ENCODE measurements at places on chromosomes 7 and 10.
A peak's percentile ranks its signal among the peaks of the same experiment; 100 is the strongest.

DNA sequence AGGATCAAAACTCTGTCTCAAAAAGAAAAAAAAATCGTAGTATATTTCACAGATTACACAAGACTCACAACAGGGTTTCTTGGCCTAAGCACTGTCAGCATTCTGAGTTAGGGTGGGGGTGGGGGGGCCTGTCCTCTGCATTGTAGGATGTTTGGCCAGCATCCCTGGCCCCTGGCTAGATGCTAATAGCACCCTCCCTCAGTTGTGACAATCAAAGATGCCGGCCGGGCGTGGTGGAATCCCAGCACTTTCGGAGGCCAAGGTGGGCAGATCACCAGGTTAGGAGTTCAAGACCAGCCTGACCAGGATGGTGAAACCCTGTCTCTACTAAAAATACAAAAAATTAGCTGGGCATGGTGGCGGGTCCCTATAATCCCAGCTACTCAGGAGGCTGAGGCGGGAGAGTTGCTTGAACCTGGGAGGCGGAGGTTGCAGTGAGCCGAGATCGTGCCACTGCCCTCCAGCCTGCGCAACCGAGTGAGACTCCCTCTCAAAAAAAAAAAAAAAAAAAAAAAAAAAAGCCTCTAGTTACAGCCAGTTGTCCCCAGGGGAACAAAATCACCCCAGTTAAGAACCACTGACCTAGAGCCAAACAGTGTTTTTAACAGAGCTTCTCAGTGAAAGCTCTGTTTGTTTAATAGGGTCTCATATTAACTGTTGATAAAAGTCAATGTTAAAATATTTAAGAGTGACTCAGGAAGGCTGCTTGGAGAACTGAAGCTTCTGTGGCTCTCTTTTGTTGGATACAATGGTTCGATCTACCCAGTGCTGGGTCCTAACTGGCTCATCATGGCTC lies 161.0 kb upstream of the FAM171A1 start:
- H3K36me3 ChIP-seq, result no peaks in the 10 kb centered on the region
- peaks cover 2% of the 10 kb centered on the region for H3K27me3 ChIP-seq
- no peak overlapping the region for H3K4me3 ChIP-seq

DNA sequence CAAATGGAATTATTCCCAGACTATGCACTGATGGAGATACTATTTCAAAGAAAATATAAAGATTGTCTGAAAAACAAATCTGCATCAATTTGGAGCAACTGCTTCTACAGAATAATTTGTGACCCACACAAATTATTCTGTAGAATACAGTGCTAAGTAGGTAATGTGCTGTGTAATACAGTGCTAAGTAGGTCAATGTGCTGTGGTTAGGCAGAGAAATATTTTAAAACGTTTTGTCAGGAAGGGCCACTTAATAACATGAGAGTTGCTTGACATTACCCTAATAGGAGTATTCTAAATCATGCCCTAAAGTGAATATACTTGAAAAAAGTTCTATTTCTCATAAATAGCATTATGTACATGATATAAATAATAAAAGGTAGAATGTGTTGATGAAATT lies 116.5 kb upstream of the KCND2 start:
- H3K27ac ChIP-seq, result no peak overlapping the region
- no peaks in the 10 kb centered on the region for H3K4me1 ChIP-seq
- H3K4me3 ChIP-seq, result no peak overlapping the region
- no peaks in the 10 kb centered on the region for H3K36me3 ChIP-seq

DNA sequence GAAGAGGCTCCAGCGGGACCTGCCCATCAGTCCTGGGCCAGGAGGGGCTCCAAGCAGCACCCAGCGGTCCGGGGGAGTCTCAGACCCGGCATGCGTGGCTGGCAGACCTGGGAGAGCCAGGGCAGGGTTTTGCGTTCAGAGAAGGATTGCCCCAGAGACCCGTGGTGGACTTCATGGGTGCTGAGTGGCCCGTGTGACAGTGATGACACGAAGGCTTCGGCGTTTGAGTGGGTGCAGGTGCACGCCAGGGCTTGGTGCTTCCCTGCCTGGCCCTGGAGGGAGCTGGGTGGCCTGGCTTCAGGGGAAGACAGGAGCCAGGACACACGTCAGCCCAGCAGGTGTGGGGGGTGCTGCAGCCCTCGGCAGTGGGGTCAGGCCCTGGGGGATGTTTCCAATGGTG lies 13.9 kb downstream of the ORAI2 start:
- no peak overlapping the region for H3K27ac ChIP-seq
- H3K27me3 ChIP-seq, result no peaks in the 10 kb centered on the region
- no peak overlapping the region for H3K4me3 ChIP-seq
- peaks cover 16% of the 10 kb centered on the region for H3K36me3 ChIP-seq
- DNase-seq, result no peak

GRCh38 chr7:134329614-134330346 lies 13.1 kb upstream of the SLC35B4 start:
- H3K4me3 ChIP-seq, result no peak overlapping the region
- H3K4me1 ChIP-seq, result no peaks in the 10 kb centered on the region
- H3K27ac ChIP-seq, result no peak overlapping the region
- DNase-seq, result no peak
- H3K36me3 ChIP-seq, result no peaks in the 10 kb centered on the region

DNA sequence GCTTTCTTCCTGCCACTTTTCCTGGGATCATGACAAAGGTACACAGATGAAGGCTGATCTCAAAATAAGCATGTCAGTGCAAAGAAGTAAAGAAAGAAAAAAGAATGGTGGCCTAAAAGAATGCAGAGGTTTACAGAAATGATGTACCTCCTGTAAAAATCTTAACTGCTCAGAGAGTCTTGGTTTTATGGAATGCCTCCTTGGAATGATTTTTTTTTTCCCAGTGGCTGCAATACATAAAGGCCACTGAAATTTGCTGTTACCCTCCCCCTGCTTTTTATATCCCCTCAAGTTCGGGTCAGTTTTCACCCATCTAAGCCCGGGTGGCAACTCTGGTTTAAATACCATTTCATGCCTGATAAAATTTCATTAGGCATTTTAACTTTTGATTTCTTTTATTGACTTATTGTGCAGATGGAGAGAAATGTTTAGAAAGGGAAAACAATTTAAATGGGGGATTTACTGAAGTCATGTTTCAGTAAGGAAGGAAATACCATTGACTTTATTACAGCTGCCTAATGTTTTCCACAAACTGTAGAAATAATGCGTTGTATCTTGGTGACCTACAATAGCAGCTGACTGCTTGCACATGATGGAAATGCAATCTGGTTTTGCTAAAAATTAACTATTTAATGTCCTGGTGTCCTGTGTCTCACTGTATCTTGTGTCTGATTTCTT lies 102.5 kb downstream of the SAMD9 start:
- H3K36me3 ChIP-seq, result no peaks in the 10 kb centered on the region
- DNase-seq, result no peak
- no peak overlapping the region for H3K27ac ChIP-seq
- no peaks in the 10 kb centered on the region for H3K4me1 ChIP-seq
- H3K4me3 ChIP-seq, result no peak overlapping the region

GRCh38 chr10:60358282-60358681 lies 31.4 kb downstream of the ANK3 start:
- H3K27ac ChIP-seq, result no peak overlapping the region
- no peak overlapping the region for H3K4me3 ChIP-seq
- H3K36me3 ChIP-seq, result no peaks in the 10 kb centered on the region
- DNase-seq, result no peak
- H3K27me3 ChIP-seq, result no peaks in the 10 kb centered on the region

- no peak overlapping the region for H3K27ac ChIP-seq
- peaks cover 6% of the 10 kb centered on the region for H3K27me3 ChIP-seq
- H3K4me3 ChIP-seq, result no peak overlapping the region
- H3K4me1 ChIP-seq, result no peaks in the 10 kb centered on the region
- DNase-seq, result no peak
Measured at GRCh38 chr10:77533146-77533886, 104.3 kb downstream of the KCNMA1 start.

- DNase-seq, result no peak
- no peak overlapping the region for H3K27ac ChIP-seq
- no peaks in the 10 kb centered on the region for H3K4me1 ChIP-seq
- H3K36me3 ChIP-seq, result no peaks in the 10 kb centered on the region
- no peaks in the 10 kb centered on the region for H3K27me3 ChIP-seq
Measured at GRCh38 chr10:63355682-63356081, 110.1 kb downstream of the JMJD1C start.

DNA sequence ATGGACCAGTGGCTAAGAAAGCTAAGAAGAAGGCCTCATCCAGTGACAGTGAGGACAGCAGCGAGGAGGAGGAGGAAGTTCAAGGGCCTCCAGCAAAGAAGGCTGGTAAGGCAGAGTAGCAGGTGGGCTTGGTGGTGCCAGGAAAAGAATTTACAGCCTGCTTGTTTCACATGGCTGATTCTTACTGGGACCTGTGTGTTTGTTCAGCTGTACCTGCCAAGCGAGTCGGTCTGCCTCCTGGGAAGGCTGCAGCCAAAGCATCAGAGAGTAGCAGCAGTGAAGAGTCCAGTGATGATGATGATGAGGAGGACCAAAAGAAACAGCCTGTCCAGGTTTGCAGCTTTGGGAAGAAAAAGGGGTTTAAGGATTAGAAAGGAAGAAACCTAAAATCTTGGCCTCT lies 5.0 kb downstream of the NOLC1 start:
- H3K4me3 ChIP-seq, result no peak overlapping the region
- H3K4me1 ChIP-seq, result peaks cover 34% of the 10 kb centered on the region
- peaks cover 84% of the 10 kb centered on the region for H3K36me3 ChIP-seq
- no peaks in the 10 kb centered on the region for H3K27me3 ChIP-seq
- DNase-seq, result no peak

GRCh38 chr10:19119191-19119590 lies 70.6 kb downstream of the MALRD1 start:
- no peak for DNase-seq
- no peak overlapping the region for H3K27ac ChIP-seq
- no peaks in the 10 kb centered on the region for H3K36me3 ChIP-seq
- H3K4me3 ChIP-seq, result no peak overlapping the region
- no peaks in the 10 kb centered on the region for H3K27me3 ChIP-seq

DNA sequence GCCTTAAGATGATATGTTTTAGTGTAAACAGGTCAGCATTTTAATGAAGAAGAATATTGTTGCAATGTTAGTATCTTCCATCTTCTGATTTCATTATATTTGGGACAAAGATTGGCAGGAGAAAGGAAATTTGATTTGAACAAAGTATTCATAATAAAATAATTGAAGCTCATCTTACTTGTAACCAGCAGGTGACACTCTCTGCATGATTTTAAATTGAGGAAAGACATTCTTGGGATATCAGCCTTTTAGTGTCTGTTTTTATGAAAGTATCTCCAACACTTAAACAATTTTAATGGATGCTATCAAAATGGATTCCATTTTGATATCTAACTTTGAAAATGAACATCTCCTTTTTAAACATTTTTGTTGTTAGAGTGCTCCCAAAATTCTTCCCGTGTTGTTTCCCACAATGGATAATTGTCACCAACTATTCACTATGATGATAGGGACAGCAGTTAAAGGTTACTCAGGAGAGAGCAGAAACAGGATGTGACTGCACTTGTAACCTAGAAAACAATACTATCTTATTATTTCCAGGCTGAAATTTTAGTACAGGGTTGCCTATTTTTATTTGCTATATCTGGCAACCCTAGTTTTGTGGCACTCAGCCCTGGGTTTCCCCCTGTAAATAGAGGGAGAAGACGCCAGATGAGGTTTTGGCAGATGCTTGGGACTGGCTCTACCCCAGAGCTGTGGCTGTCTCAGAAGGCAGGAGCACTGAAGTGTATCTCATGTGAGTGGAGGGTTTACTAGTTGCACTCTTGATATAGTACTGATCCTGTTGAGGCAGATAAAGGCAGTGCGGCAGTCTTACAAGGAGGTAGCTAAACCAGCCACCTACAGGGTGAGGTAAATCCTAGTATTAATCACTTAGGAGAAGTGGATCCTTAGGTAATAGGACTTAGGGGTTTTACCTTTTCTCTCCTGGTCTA lies 31.0 kb upstream of the ABCB4 start:
- H3K4me3 ChIP-seq, result no peak overlapping the region
- no peaks in the 10 kb centered on the region for H3K36me3 ChIP-seq
- DNase-seq, result no peak
- no peaks in the 10 kb centered on the region for H3K27me3 ChIP-seq

DNA sequence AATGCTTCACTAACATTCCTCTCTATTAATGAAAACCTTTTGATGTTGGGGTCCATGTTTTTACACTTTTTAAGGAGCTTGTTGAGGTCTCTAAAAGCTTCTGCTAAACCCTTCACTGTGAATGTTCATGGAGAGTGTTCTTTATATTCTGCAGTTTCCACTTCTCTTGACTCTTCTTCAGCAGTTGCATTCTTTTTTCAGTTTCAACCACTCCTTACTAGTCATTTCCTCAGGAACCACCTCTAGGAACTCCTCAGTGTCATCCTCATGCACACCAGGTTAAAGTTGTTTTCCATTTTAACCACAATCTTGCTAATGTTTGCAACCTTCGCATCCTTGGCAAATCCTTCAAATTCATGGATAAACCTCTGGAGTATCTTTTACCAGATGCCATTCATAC lies 821.6 kb downstream of the ANKRD7 start:
- H3K4me1 ChIP-seq, result no peaks in the 10 kb centered on the region
- H3K27ac ChIP-seq, result no peak overlapping the region
- no peak overlapping the region for H3K4me3 ChIP-seq
- no peak for DNase-seq
- no peaks in the 10 kb centered on the region for H3K27me3 ChIP-seq

DNA sequence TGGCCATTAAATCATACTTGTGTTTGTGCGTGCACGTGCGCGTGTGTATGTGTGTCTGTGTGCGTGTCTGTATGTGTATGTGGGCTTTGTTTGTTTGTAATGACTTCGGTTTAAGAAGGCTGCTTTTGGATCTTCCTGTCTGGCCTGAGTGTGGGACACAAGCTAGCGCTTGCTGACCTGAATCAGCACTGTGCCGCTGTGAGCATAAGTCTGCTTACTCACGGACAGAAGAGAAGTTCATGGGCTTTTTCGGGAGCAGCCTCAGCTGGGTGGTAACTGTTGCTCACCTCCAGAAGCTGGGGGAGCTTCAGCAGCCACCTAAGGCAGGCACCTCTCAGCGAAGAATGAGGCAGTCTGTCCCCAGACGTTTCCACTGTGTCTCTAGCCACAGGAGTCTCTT lies 56.1 kb upstream of the TRUB1 start:
- no peaks in the 10 kb centered on the region for H3K36me3 ChIP-seq
- H3K27ac ChIP-seq, result no peak overlapping the region
- no peak for DNase-seq
- no peak overlapping the region for H3K4me3 ChIP-seq
- no peaks in the 10 kb centered on the region for H3K27me3 ChIP-seq
- peaks cover 7% of the 10 kb centered on the region for H3K4me1 ChIP-seq

DNA sequence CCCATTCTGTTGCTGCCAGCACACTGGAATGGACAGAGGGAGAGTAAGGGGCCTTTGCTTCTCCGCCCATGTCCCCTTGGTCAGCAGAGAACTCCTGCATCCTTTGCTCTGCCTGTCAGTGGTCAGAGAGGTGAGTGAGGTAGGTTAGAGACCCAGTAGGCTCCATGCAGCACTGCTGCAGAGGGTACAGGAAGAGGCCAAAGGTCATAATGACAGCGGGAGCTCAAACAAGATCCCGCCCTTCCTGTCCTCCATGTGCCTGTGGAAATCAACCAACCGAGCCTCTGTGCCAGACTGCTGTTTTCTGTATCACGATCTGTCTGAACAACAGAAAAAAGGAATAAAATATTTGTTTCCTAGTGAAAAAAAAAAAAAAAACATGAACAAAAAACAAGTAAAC lies 81.4 kb downstream of the ZNF33B start:
- DNase-seq, result no peak
- H3K4me1 ChIP-seq, result peaks cover 10% of the 10 kb centered on the region
- H3K4me3 ChIP-seq, result no peak overlapping the region

GRCh38 chr10:88114368-88114767 lies 250.9 kb downstream of the PTEN start:
- no peak overlapping the region for H3K4me3 ChIP-seq
- no peaks in the 10 kb centered on the region for H3K27me3 ChIP-seq
- H3K36me3 ChIP-seq, result no peaks in the 10 kb centered on the region
- peaks cover 48% of the 10 kb centered on the region for H3K4me1 ChIP-seq
- DNase-seq, result peak; percentile 62

Data from DND-41 (cell line).